ENCODE measurements at places on chromosomes 1 and 21. TPM values are rescaled to one million over a fixed set of nuclear protein-coding genes. Genes with fewer than 3 reads are reported as not detected.

Gene OLIG2
- total RNA-seq, result not detected

Gene SEC16B
- total RNA-seq, result not detected

Gene ACTL8
- not detected for total RNA-seq

Gene ACKR1
- not detected for total RNA-seq

Gene TAS1R3
- total RNA-seq, result 1.3 TPM

Gene ST6GALNAC3
- not detected for total RNA-seq

Gene SLFNL1
- total RNA-seq, result 0.09 TPM

Gene RGS16
- 1.3 TPM for total RNA-seq

Gene NBPF19
- 71.3 TPM for total RNA-seq

Measured in natural killer cell (primary cell).